Hematopoietic multipotent progenitor cell (in vitro differentiated cells): ENCODE measurements at places on chromosomes 2 and 18. TPM values are rescaled to one million over a fixed set of nuclear protein-coding genes. Genes with fewer than 3 reads are reported as not detected.

STAT4 gene
- 5.9 TPM for total RNA-seq

EML6 gene
- 2.7 TPM for total RNA-seq

MARCHF4 gene
- under 0.01 TPM for total RNA-seq

TXNDC2 gene
- not detected for total RNA-seq

HNMT gene
- total RNA-seq, result 1.1 TPM

ST3GAL5 gene
- 4.0 TPM for total RNA-seq

CFAP53 gene
- total RNA-seq, result 0.27 TPM

RAMP1 gene
- 1.6 TPM for total RNA-seq

ADAM23 gene
- under 0.01 TPM for total RNA-seq

REG3G gene
- not detected for total RNA-seq

INSIG2 gene
- total RNA-seq, result 3.5 TPM

HOXD13 gene
- total RNA-seq, result not detected

TUBB8B gene
- not detected for total RNA-seq

MEIS1 gene
- 96.9 TPM for total RNA-seq

TMEM178A gene
- total RNA-seq, result 0.81 TPM

SERPINB8 gene
- total RNA-seq, result 3.8 TPM

EPAS1 gene
- total RNA-seq, result 0.54 TPM

SLC4A5 gene
- 4.3 TPM for total RNA-seq
